ENCODE measurements at places on chromosomes 3 and 15.

GRCh38 chr3:114929971-114930732 is 216.9 kb downstream of the ZBTB20 start:
- DNase-seq: peak; percentile 9

- DNase-seq: no peak
These were observed 470.4 kb upstream of the ROBO1 start for GRCh38 chr3:80238152-80238551.

GRCh38 chr15:48963524-48964113 is at the start of gene SHC4:
SHC4 (minus strand) TSS chr15:48963919; CDS start chr15:48963015, 904 bp downstream.
- peak; percentile 67 for DNase-seq

GRCh38 chr3:119562307-119562961 is 3.0 kb upstream of the CD80 start:
- no peak for DNase-seq

GRCh38 chr15:25663515-25663914 is 199.6 kb downstream of the ATP10A start:
- DNase-seq: no peak

DNA sequence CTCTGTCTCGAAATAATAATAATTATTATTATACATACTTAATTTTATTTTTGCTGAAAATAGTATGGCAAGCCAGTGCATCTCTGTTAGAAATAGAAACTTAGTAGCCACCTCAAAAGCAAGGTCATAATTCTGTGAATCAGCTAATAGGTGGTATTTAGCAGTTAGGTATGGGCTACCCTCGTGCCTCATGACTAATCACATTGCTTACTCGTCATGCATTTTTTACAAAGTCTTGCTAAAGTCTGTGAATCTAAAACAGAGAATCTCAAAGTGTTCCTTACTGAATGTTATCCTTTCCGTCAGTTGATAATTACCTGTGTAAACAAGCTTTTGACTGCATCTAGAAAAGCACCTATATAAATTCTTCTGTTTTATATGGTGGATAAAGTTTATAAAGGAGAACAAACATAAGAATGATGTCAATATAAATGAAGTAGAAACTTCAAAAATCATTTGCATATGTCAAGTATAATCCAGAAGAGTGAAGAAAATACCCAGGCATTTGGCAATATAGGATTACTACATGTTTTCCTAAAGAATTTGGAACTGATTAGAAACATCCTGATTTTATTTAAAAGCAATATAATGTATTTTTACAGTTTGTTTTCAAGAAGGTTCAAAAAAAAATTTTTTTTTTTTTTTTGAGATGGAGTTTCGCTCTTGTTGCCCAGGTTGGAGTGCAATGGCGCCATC is 6.2 kb downstream of the PPARG start:
- no peak for DNase-seq

- DNase-seq: no peak
These were observed 228.8 kb downstream of the ISL2 start for GRCh38 chr15:76565366-76565765.

DNA sequence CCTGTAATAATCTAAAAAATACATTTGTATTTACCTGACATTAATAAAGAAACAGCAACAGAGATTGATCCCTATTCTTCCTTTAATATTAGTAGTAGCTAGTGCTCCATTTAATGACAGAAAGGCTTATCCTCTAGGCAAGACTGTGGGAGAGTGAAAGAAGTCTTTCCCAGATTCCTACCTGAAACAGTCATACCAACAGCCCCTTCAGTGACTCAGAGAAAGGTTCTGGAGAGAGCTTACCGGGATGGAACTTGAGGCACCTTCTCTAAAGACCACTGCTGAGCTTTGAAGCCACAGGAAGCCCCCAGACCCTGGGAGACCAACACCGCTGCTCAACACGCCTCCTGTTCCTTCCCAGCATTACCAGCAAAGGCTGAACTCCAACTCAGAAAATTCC is 66.9 kb upstream of the FGF12 start:
- no peak for DNase-seq

- no peak for DNase-seq
These were observed 106.6 kb downstream of the FBXL22 start for GRCh38 chr15:63703641-63704240.

- DNase-seq: no peak
These were observed 53.8 kb downstream of the CDCP1 start for GRCh38 chr3:45092132-45093031.

GRCh38 chr3:97823046-97824004 is 1.5 kb downstream of the CRYBG3 start:
- no peak for DNase-seq

DNA sequence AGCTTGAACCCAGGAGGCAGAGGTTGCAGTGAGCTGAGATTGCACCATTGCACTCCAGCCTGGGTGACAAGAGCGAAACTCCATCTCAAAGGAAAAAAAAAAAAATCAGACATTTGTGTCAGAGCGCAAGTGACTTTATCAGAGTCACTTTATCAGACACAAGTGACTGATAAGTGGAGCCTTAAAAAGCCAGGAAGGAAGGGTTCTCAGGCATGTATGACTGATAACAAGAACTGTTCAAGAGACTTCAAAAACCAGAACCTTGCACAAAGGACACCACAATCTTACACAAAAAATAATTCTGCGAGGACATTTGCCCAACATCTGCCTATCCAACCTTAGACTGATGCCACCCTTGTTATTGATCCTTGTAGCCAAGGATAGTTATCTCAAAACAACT is 13.3 kb upstream of the CFAP44 start:
- no peak for DNase-seq

DNA sequence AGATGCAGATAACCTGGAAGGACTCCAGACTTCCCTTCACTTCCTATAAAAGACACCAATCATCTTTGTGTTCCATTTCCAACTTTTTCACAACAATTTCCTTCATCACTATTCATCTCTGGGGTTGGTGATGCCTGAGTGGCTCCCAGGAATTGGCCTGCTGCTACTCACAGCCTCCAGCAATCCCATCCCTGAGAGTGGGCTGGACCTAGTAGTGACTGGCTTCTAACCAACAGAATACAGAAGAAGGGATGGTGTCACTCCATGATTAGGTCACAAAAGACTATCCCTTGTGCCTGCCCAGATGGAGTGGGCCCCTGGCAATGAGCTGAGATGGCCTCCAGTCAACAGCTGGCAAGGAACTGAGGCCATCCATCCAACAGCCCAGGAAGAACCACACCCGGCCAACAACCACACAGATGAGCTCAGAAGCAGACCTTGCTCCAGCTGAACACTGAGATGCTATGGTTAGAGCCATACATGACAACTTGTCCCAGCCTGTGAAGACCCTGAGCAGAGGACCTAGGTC is 20.9 kb downstream of the OCA2 start:
- DNase-seq: no peak
